ENCODE measurements at places on chromosomes 12 and 14.

DNA sequence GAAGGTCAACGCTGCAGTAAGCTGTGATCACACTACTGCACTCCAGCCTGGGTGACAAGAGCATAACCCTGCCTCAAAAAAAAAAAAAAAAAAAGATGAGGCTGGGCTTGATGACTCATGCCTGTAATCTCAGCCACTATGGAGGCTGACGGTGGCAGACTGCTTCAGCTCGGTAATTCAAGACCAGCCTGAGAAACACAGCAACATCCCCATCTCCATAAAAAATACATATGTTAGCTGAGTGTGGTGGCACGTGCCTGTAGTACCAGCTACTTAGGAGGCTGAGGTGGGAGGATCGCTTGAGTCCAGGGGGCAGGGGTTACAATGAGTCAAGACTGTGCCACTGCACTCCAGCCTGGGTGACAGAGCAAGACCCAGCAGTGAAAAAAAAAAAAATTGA is 50.4 kb downstream of the GXYLT1 start:
- no peaks in the 10 kb centered on the region for H3K27me3 ChIP-seq
- no peak overlapping the region for H3K27ac ChIP-seq
- H3K4me1 ChIP-seq, result peaks cover 45% of the 10 kb centered on the region

- no peaks in the 10 kb centered on the region for H3K27me3 ChIP-seq
- H3K36me3 ChIP-seq, result no peaks in the 10 kb centered on the region
- H3K4me3 ChIP-seq, result no peak overlapping the region
- DNase-seq, result no peak
- H3K27ac ChIP-seq, result no peak overlapping the region
Measured at GRCh38 chr14:92704036-92704804, 44.2 kb downstream of the LGMN start.

GRCh38 chr12:7695566-7696197 is at the start of gene GDF3:
Gene GDF3 (minus strand): TSS chr12:7695775. CDS start chr12:7695728, 47 bp downstream.
- no peaks in the 10 kb centered on the region for H3K27me3 ChIP-seq
- DNase-seq, result no peak
- H3K4me3 ChIP-seq, result no peak within 1 kb of the TSS

GRCh38 chr12:20314328-20314727 is 54.0 kb upstream of the PDE3A start:
- no peak overlapping the region for H3K4me3 ChIP-seq
- no peaks in the 10 kb centered on the region for H3K4me1 ChIP-seq
- DNase-seq, result no peak

- H3K4me1 ChIP-seq, result no peaks in the 10 kb centered on the region
- peaks cover 9% of the 10 kb centered on the region for H3K27me3 ChIP-seq
- no peak for DNase-seq
- no peaks in the 10 kb centered on the region for H3K36me3 ChIP-seq
- H3K27ac ChIP-seq, result no peak within 1 kb of the TSS
- H3K4me3 ChIP-seq, result no peak within 1 kb of the TSS
Measured at GRCh38 chr12:32896432-32897280, at the start of gene PKP2. Gene PKP2 (minus strand): TSS chr12:32896777. CDS start chr12:32896731, 46 bp downstream.

DNA sequence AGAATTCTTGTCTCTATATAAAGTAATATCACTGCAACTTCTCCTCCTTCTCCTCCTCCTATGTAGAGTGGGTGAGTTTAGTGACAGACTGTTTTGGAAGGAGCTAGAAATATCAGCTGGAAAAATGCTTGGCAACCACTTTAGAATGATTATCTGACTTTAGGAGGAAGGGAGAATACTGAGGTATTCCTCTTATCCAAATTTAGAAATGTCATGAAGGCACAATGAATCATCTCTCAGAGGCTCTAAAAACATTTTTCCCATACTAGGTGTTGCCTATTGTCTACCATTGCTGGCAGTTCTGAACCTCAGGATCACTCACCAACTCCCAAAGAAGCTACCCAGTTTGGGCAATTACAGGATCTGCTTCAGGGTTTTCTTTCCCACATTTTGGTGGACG is 306.6 kb upstream of the ATP2B1 start:
- H3K4me3 ChIP-seq, result no peak overlapping the region
- H3K36me3 ChIP-seq, result no peaks in the 10 kb centered on the region
- no peak overlapping the region for H3K27ac ChIP-seq
- no peaks in the 10 kb centered on the region for H3K27me3 ChIP-seq

DNA sequence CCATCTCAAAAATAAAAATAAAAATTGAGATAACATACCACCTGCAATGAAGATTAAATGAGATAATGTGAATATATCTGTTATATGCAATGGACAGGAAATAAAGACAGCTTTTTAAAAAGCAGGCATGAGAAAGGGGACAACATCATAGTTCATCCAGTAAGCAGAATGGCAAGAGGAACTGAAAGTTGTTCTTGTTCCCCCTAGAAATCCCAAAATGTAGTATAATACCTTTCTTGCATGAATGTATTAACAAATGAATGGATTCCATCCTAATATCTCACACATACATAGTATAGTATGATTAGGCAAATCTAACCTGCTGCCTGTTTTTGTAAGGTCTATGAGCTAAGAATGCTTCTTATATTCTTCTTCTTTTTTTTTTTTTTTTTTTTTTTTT is 31.4 kb downstream of the FGD6 start:
- no peak overlapping the region for H3K4me3 ChIP-seq
- DNase-seq, result no peak
- H3K27me3 ChIP-seq, result no peaks in the 10 kb centered on the region
- no peaks in the 10 kb centered on the region for H3K36me3 ChIP-seq
- H3K27ac ChIP-seq, result no peak overlapping the region

GRCh38 chr12:90331821-90332220 is 623.2 kb downstream of the CCER1 start:
- H3K4me1 ChIP-seq, result no peaks in the 10 kb centered on the region
- no peaks in the 10 kb centered on the region for H3K36me3 ChIP-seq
- H3K27ac ChIP-seq, result no peak overlapping the region

- no peak for DNase-seq
- H3K36me3 ChIP-seq, result no peaks in the 10 kb centered on the region
- H3K27ac ChIP-seq, result no peak overlapping the region
- H3K4me3 ChIP-seq, result no peak overlapping the region
- H3K4me1 ChIP-seq, result no peaks in the 10 kb centered on the region
- no peaks in the 10 kb centered on the region for H3K27me3 ChIP-seq
Measured at GRCh38 chr12:60684988-60685655, 1089.3 kb downstream of the SLC16A7 start.

DNA sequence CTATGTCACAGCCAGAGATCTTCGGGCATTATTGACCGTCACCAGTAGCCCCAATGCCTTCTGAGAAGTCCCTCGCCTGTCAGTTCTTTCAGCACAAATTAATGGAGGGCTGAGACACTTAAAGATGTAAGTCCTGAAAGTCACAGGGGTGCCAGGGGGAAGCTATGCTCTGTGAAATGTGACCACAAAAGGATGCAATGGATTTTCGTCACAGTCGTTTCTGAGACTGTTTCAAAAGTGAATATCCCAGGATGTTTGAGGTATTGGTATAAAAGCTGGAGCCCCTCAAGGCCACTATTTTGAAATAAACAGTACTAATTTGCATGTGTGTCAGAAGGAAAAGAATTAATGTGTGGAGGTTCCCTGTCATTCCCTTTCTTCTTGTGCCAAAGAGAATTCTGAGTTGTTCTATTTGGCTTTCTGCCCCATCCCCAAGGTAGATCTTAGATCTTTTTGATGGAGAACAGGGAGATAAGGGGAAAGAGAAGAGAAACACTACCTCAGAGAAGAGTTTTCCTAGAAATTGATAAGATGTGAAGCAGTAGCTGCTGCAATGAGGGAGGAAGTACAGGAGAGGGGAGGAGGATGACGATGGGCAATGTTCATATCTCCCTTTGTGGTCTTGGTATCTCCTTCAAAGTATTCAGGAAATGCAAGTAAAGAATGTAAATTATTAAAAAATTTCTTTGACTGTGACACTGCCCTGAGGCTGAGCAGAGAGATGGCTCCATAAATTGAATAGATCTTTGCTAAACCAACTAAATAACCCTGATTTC is 101.8 kb upstream of the NAP1L1 start:
- no peaks in the 10 kb centered on the region for H3K4me1 ChIP-seq
- no peaks in the 10 kb centered on the region for H3K36me3 ChIP-seq
- no peak overlapping the region for H3K27ac ChIP-seq

- H3K27ac ChIP-seq, result no peak overlapping the region
Measured at GRCh38 chr14:102461490-102462338, 47.9 kb downstream of the ANKRD9 start.

Measured in CD4-positive, alpha-beta memory T cell (primary cell).